Left ventricle myocardium inferior (tissue), 1 donor: ENCODE measurements at places on chromosomes 7 and 10.

DNA sequence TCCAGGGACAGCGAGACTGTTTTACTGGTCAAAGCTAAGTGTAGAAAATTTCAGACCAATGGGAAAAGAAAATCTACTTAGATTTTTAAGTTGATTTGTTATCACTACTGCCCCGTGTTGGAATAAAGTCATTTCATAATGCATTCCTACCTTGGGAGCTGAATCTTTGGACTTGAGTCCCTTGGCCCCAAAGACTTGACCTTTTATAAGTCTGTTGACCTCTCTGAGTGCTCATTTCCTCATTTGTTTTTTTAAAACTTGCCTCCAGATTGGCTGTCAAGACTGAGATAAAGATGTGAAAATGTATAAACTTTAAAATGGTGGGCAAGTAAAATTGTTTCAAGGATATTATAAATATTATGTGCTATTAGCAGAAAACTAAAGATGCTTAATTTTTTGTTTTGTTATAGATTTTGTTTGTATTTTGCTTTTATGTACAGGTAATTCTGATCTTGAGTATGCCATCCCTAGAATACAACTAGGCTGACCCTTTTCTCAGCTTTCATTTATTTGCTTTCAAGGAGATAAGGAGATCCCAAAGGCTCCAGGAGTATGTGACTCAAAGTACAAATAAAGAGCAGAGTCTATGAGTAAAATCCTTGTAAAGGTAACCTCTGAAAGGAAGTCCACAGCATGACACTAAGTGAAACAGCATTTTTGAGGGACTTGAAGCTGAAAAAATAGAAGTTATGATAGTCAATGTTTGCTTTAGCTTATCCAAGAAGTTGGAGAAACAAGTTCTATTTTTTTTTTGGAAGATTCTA is 54.6 kb downstream of the TMEM26 start:
- DNase-seq, result no peak

GRCh38 chr7:36658335-36659171 is 65.7 kb downstream of the AOAH start:
- no peak for DNase-seq

DNA sequence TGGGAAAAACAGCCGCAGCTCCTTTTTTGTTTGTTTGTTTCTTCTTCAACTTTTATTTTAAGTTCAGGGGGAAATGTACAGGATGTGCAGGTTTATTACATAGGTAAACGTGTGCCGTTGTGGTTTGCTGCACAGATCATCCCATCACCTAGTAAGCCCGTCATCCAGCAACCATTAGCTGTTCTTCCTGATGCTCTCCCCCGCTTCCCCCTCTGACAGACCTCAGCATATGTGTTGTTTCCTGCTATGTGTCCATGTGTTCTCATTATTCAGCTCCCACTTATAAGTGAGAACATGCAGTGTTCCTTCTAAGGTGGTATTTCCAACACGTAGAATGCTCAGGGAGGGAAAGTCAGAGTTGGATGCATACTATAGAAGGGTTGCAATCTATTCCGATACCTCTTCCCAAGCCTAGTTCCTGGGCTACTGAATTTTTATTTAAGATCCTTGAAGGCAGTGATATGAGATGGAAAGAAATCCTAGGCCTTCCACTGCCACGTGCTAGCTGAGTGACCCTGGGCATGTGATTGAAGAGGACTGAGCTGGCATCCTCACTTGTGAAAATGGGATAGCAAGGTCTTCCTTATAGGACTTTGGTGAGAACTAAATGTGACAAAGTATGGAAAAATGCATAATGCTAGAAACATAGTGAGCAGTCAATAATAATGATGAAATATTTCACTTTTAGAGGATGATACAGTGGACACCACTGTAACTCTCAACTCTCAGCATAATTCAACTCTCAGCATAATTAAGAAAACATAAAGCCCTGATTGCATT is 278.5 kb downstream of the REEP3 start:
- no peak for DNase-seq

GRCh38 chr10:11516431-11516746 is 95.1 kb downstream of the USP6NL start:
- no peak for DNase-seq

- DNase-seq, result no peak
Measured at GRCh38 chr10:123986736-123987135, 95.1 kb upstream of the CPXM2 start.

DNA sequence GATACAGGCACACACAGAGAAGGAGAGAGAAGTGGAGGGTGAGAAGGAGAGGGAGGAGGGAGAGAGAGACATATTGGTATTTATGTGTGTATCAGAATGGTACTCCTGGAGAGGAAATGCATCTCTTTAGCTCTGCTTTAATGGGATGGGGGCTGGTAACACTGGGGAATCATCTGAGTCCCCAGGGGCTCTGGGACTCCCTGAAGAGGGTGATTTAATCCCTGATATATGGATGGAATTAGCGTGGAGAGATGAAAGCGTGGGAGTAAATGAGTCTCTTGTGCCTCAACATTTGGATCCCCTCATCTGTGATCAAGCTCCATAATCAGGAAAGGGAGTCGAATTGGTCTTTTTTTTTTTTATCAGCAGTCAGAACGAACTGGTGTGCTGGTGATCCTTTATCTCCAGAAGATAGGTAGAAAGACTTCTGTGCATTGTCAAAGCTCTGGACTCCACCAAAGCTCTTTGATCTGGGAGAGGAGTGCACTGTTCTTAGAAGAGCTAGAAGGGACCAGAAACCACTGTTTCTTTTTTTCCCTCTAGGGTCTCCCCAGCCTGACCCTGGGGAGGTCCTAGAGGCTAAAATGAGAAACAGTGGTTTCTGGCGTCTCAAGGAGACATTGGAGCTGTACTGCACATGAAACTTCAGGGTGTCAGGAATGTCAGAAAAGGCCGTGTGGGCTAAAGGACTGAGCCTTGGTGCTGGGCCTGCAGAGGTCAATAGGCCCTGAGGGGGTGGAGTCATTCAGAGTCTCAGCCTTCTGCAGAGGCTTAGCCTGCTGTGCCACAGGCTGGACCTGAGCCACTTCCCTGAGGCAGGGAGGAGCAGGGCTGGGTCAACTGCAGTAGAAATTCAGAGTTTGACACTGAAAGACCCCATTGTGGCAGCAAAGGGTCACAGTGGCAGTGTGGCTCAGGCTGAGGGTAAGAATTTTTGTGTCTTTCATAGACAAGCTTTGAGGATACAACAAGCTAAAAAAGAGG is 234.4 kb upstream of the SLC26A5 start:
- no peak for DNase-seq

- no peak for DNase-seq
Measured at GRCh38 chr10:30822693-30823465, 193.3 kb upstream of the LYZL2 start.

DNA sequence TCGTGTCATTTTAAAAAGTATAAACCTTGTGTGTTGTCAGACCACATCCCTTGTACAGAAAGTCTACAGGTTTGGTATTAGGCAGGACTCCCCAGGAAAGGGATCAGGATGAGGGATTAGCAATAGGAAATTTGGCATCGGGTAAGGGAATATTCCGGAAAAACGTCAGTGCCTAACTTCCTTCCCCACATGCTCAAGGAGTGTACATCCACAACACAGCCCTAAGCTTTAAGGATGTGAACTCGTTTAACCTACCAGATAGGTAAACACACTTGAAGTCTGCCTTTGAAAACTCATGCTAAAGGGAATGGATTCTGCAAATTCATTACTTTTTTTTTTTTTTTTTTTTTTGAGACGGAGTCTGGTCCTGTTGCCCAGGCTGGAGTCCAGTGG is 194.9 kb downstream of the SKIDA1 start:
- DNase-seq, result no peak

DNA sequence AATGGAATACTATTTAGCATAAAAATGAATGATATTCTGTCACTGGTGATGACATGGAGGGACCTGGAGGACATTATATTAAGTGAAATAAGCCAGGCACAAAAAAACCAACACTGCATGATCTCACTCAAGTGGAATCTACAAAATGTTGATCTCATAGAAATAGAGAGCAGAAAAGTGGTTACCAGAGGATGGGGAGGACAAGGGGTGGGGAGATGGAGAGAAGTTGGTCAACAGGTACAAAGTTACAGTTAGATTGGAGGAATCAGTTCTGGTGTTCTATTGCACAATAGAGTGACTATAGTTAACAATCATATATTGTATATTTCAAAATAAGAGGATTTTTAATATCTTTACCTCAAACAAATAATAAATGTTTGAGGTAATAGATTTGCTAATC is 24.7 kb upstream of the SLC18A3 start:
- no peak for DNase-seq

GRCh38 chr10:9254353-9254752 is 1199.9 kb downstream of the GATA3 start:
- no peak for DNase-seq

GRCh38 chr7:39621784-39622411 is 1.5 kb upstream of the RALA start:
- DNase-seq, result no peak

- DNase-seq, result no peak
Measured at GRCh38 chr7:100247152-100247757, 27.5 kb downstream of the PVRIG start.

DNA sequence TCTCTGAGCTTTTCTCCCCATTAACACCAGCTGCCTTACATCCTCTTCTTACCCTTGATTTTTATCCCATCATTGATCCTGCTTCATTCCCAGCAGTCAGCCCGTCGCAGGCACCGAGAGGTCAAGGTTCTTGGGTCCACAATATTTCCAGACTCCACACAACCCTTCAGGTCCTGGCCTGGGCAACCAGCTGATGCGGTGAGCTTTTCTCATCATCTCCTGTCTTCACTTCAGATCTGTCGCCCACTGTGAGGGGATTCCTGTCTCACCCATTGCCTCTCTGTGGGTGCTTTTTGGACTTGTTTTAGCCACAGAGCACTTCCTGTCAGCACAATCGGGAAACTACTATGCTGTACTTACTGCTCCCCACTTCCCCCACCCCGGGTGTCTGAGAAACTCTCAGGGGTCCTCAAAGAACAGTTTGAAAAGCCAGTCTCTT is 8.4 kb upstream of the PVRIG start:
- DNase-seq, result no peak

DNA sequence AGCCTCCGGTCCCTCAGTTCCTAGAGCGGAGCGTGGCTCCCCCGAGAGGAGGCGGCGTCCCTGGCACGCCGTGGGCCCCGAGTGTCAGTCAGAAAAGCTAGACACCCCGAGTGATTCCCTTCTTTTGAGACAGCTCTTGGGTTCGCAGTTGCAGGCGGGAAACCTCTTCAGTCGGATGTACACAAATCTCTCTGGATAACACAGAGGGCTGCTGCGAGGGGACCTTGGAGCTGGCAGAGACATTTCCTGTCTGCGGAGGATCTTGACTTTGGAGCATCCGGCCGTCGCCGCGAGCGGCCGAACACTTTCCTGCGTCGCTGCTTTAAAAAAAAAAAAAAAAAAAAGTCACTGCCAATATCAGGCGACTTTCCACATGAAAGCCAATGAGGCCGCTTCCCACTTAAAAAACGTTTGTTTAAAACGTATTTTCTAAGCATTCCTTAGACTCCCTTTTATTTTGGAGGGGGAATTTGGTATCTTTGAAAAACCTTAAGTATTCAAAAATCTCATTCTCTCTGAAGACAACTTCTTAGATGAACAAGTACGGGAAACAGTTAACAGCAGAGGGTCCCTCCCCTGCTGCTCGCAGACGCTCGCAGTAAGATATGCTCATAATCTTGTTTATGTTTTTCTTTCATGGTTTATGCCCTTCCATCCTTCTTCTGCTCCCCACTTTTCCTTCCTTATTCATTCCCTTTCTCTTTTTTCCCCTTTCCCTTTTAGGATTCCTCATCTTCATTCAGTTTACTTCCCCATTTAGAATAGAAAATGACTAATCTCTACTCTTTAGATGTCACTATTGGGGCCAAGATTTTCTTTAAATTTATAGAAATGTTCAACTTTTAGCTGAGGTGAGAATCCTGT is 10.0 kb downstream of the HHEX start:
- no peak for DNase-seq

- DNase-seq, result no peak
Measured at GRCh38 chr7:31305260-31305659, 35.3 kb downstream of the NEUROD6 start.

DNA sequence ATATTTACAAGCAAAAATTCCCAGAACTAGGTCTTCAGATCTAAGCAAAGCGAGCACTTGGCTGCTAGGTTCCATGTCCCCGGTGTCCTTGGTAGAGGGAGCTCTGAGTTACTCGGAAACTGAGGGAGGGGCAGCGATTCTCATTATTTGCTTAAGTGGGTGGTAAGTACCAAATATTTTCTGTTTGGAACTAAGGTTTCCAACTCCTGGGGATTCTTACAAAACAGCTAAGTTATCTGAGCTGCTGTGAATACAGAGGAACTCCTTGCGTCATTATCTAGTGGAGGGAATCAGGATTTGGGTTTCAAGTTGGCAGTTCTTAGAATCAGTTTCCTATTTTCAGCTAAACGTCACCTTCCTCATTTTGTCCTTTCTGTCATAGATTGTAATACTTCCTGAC is 76.8 kb upstream of the IKZF1 start:
- no peak for DNase-seq

DNA sequence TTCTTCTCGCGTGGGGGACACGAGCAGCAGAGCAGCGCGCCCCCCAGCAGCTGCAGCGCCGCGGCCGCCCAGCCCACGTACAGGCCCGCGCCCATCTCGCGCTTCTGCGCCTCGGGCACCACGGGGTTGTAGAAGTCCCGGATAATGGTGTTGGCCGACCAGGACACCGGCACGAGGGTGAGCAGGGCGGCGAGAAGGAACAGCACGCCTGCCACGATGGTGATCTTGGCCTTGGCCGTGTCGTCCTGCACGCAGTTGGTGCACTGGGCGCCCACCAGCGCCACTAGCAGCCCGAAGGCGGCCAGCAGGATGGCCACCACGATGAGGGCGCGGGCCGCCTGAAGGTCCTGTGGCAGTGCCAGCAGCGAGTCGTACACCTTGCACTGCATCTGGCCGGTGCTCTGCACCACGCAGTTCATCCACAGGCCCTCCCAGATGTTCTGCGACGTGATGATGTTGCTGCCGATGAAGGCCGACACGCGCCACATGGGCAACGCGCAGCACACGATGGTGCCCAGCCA is 529 bp downstream of the CLDN3 start:
- DNase-seq, result no peak

DNA sequence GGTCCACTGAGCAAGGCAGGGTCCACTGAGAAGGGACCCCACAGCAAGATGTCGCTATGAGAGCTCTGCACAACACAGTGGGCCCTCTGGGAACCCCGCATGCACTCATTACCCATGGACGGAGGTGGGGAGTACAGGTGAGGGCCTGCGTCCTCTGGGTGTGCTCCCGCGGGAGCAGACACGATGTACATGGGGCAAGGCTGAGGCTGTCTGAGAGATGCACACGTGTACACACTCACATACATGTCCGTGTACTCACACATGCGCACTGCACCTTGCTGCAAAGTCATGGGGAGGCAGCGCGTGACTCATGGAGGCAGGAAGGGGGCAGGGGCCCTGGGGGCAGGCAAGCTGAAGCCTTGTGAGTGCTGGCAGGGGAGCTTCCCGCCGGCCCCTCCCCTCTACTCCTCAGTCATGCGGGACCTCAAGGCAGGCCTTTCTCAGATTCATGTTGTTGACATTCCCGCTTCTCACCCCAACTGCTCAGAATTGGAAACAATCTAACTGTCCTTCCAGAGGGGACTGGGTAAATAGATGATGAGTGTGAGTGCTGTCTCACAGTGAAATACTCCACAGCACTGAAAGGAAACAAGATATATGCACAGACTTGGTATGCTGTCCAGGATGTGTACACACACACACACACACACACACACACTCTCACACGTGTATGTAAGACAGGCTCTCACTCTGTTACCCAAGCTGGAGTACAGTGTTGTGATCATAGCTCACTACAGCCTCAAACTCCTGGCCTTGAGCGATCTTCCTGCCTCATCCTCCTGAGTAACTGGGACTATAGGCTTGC is 40.0 kb downstream of the GOLGA7B start:
- DNase-seq, result no peak

- no peak for DNase-seq
Measured at GRCh38 chr7:156751319-156751718, 110.7 kb downstream of the RNF32 start.
